GM23248 (cell line): ENCODE measurements at places on chromosomes 13 and 19.

GRCh38 chr19:1516395-1516753 lies 3.6 kb upstream of the ADAMTSL5 start:
- no peak for DNase-seq

GRCh38 chr13:114027046-114027715 lies 53.3 kb upstream of the C13orf46 start:
- DNase-seq = no peak

DNA sequence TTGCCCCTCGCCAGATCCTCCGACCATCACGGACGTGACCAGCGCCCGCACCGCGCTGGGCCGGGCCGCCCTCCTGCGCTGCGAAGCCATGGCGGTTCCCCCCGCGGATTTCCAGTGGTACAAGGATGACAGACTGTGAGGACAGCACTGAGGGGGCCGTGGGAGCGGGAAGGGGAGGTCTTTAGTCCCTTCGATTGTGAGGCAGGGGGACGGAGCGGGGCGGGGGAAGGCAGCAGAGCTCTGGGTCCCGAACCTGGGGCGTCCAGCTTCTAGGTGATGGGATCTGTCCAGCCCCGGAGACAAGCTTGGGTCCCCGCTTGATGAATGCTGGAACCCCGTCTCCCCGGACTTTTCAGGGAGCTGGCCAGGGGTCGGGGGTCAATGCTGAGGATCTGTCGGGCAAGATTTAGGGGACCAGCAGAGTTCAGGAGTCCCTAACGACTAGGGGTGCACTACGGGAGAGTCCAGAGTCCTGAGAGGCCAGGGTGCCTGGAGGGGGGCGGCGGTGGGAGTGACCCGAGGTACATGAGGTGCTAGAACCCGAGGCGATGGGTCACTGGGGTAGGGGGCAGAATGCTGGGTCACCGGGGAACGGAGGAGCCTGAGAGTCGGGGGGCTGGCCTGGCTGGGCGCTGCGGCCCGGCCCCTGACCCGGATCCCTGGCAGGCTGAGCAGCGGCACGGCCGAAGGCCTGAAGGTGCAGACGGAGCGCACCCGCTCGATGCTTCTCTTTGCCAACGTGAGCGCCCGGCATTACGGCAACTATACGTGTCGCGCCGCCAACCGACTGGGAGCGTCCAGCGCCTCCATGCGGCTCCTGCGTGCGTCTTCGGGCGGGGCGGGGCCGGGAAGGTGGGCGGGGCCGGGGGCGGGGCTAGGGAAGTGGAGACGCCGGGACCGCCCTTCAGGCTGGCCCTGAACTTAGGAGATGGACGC lies 14.6 kb downstream of the VSIG10L start:
- DNase-seq = peak; percentile 83

GRCh38 chr19:10863107-10863717 lies 8.1 kb upstream of the CARM1 start:
- DNase-seq = peak; percentile 75

DNA sequence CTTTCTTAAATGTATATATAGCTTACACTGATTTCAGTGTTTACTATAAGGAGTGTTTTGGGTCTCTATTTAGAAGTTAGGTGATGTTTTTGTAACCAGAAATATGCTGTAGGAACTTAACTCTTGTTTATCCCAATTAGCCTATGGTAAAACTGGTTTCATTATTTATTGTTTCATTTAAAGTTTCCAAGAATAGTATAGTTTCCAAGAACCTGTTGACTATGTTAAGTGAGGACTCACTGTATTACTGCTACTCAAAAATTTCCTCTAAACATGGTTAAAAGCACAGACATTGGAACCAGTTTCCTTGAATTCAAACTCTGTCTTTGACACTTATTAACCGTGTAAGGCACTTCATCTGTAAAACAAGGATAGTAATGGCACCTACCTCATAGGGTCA lies 187.4 kb downstream of the RGCC start:
- no peak for DNase-seq

DNA sequence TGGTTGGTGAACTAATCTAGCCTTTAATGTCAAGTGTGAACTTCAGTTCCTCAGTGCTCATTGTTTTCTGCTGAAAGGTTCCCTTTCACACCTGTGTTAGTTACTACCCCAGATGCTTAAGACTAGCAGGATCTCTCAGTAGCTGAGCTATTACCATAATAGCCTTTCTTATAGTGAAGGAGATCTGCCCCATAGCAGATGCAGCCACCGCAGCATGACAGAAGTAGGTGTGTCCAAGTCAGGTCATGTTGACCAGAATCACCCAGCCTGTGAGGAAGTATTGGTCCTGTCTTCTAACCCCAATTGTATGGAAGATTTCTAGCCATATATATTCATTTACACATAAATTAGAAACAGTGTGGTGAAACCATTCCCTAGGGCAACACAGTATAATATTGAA lies 37.3 kb downstream of the ZAR1L start:
- no peak for DNase-seq

- DNase-seq = no peak
Measured at GRCh38 chr13:42396501-42396900, 124.5 kb downstream of the AKAP11 start.

DNA sequence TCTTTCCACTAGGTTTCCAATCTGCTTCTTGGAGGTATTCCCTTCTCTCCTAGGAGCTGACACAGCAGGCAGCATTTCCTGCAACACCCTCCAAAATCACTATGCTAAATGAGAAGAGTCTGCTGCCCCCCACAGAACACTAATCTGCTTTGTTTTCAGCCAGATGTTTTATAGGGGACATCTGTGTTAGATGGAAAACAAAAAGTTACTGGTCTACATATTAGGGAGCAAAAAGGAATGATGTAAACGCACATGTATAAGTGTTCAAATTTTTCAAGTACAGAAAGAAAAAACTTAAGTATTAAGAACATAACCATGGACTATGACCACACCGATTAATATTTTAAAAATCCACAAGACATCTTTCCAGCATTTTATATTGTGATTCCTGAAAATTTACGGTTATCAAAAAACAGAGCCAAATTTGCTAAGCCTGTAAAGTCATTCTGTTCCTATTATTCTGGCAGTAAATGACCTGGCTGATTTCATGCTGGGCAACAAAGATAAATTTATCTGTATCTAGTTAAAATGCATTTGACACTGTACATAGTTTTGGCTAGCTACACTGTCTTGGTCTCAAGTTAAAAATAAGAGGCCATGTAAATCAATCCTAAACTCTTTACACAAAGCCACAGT lies 63.3 kb downstream of the DCLK1 start:
- DNase-seq = no peak

- DNase-seq = no peak
Measured at GRCh38 chr19:38845374-38846024, 4.3 kb downstream of the HNRNPL start.

DNA sequence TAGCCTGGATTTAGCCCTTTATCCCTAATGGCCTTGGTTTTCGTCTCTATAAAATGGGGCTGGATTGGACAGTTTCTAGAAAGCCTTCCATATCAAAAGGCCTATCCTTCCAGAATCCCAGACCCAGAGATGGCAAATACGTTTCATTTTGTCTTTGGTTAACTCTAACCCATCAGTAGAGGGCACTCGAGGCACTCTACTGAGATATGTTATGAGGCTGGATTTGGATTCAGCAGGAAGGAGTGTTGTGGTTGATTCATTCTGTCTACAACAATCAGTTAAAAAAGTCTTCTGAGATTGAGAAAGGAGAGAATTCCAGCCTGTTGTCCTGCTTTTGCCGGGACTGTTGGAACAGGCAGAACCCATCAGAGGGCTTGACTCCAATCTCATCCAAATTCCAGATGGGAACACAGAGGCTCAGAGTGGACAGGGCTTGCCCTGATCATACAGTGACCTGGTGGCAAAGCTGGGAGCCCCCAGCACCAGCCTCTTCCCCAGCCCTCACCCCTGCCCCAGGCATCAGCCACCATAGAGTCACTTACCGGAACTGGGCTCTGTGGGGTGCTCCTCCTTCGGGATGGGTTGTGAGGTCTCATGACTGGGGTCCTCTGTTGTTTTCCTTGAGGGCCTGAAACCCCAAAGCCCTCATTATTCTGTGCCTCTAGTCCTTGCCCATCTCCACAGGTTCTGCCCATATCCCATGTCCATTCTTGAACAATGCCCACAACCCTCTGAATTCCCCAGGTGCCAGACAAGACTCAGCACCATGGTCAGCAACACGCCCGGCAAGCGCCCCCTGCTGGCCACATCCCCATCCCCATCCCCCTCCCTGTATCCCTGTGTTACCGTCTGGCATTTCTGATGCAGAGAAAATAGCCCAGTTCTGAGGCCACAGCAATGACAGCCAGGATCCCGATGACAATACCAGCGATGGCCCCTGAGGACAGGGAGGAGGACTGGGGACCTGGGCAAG lies 12.3 kb upstream of the ZNF180 start:
- DNase-seq = peak; percentile 76

DNA sequence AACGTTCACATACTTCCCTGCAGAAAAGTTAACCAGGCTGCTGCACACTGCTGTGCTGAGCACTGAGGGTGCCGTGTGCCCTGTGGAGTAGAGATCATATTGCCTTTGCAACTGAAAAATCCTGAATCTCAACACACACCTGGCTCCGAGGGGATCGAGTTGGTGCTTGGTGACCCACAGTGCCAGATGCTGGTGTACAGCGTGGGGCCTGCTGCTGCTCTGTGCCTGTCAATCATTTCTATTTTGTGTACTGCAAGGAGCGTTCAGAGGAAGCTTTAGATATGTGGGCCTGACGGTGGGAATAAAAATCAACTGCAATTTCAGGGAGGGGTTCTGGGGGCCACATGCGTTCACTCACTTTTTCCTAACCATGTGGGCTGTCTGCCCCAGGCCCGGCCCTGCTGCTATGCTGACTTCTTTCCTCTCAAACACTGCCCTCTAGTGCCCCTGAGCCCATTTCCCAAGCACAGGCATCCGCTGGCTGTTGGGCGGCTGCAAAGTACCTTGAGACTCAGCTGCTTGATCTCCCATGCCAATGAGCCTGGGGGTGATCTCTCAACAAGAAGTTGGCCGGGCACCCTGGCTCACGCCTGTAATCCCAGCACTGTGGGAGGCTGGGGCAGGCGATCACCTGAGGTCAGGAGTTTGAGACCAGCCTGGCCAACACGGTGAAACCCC lies 9.7 kb upstream of the LENG8 start:
- peak; percentile 52 for DNase-seq

DNA sequence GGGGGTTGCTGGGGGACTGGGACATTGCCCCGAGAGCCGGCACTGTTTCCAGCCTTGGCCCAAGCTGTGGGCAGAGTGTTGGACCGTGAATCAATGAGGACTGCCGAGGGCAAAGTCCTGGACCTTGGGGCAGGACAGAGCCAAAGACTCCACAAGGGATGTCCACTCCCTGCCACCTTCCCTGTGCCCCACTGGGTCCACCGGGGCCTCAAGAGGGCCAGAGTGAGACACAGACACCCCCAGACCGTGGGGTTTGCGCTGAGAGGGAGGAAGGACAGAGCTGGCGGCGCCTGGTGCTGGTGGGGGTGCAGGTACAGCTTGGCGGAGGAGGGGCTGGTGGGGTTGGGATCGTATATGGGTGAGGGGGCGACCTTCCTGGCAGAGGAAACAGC lies 11.8 kb downstream of the MAST3 start:
- no peak for DNase-seq
